ENCODE measurements at places on chromosomes 4 and X.

DNA sequence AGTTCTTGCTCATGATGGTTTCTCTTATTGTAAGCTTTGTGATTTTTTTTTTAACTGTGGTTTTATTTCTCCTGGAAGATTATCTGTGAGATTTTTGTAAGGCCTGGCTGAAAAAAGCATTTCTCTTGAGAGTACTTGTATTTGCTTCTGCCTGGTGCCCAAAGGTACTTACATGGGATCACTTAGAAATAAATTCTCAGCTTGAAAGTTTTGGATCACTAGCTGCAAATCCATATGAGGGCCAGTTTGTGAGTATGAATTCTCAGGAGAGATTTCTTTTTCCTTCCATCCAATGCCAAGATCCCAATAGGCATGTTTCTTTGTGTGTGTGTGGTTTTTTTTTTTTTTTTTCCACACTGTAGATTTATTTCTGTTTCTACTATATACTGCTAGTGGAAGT, 1884.7 kb upstream of the PCDH7 start:
- DNase-seq, result no peak

DNA sequence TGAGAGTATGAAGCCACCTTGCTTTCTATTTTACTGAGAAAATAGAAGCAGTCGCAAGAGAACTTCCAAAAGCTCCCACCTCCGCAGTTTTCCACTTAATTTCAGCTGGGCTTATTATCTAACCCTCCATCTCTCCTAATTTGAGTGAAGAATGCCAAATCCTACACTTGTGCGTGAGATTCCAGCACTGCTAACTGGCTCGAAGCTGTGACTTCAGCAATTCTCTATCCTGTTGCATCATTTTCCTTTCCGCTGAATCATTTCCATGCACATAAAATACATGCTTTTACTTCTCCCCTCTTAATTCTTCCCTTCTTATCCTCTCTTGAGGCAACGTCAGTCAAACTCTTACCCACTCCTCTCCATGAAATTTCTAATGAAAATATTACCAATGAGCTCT, 189.5 kb downstream of the GASK1B start:
- no peak for DNase-seq

- no peak for DNase-seq
These were observed 15.5 kb upstream of the CYLC1 start for GRCh38 chrX:83845397-83845796.

DNA sequence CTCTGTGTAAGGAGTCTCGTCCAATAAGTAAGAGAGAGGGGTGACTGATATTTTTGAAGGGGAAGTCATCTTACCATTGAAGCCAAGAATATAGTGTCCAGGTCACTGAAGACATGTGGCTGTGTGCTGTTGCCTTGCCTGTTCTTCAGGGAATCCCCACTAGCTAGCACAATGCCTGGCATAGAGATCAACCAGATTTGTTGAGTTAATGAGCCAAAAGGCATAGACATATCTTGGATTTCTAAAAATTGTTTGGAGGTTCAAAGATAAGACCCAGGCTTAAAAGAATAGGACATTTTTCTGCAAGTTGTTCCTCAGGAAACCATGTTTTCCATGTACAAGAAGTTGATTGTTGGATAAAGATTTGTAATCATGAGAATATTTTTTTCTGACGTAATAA, 119.3 kb upstream of the DKK2 start:
- no peak for DNase-seq

GRCh38 chr4:119210775-119211174, 1.7 kb upstream of the USP53 start:
- DNase-seq, result no peak

DNA sequence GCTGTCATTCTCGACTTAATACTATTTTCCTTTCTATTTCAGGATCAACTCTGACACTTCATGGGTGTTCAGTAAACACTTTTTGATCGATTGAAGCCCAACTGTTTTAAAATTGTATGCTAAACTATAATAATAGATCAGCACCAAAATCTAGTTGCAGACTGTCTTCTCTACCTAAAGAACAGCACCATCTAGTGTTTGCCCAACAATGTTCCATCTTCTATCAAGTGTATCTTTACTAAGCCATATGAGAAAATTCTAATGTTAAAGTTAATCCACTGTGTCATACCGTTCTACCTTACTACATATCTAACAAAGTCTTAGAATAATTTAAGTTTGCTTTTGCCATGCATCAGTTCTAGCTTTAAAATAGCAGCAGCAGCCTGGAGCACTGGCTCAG, 113.0 kb upstream of the PRDX4 start:
- DNase-seq, result no peak

- DNase-seq, result no peak
These were observed 5.3 kb upstream of the PAPSS1 start for GRCh38 chr4:107725281-107725859.

- peak; percentile 75 for DNase-seq
These were observed 66.1 kb downstream of the TNIP2 start for GRCh38 chr4:2689825-2690700.

GRCh38 chrX:21933077-21933476, 7.4 kb upstream of the SMS start:
- DNase-seq, result no peak

GRCh38 chrX:136268051-136269048, 17.1 kb upstream of the MAP7D3 start:
- DNase-seq, result peak; percentile 35

DNA sequence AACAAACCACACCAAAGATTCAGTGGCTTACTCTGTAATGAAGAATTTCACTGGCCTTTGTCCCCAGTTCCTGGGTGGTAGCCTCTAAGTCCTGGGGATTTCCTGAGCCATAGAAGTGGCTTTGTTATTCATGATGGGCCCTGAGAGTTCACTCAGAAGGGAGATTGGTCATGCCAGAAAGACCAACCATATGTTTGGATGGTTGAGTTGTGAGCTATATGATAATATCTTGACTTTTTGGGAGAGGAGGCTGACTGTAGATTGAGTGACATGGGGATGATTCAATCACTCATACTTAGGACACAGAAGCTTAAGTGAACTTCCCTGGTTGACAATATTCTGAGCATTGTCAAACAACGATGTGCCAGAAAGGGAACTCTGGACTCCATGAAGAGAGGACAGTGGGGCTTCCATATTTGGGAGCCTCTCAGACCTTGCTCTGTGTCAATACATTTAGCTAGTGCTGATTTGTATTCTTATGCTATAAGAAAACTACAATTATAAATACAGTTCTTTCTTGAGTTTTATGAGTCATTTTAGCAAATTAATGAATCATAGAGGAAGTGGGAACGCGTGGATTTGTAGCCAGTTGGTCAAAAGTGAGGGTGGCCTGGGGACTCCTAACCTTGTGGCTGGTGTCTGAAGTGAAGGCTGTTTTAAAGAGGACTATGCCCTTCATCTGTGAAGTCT, 392.0 kb downstream of the GBA3 start:
- no peak for DNase-seq

- DNase-seq, result no peak
These were observed 1.2 kb upstream of the FSTL5 start for GRCh38 chr4:162164906-162165510.

GRCh38 chr4:86401826-86402225, 42.0 kb upstream of the MAPK10 start:
- DNase-seq, result no peak

DNA sequence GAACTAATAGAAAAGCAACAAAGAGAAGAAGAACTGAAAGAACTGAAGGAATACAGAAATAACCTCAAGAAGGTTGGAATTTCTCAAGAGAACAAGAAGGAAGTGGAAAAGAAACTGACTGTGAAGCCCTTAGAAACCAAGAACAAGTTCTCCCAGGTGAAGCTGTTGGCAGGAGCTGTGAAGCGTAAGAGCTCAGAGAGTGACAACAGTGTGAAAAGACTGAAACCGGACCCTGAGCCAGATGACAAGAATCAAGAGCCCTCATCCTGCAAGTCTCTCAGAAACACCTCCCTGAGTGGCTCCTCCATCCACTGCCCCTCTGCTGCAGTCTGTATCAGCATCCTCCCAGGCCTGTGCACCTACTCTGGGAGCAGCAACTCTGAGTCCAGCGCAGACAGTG, 8.4 kb upstream of the FHDC1 start:
- no peak for DNase-seq

- DNase-seq, result no peak
These were observed 25.8 kb downstream of the GAB1 start for GRCh38 chr4:143362349-143363046.

- DNase-seq, result no peak
These were observed 6.7 kb upstream of the PLAC8 start for GRCh38 chr4:83121246-83121645.

DNA sequence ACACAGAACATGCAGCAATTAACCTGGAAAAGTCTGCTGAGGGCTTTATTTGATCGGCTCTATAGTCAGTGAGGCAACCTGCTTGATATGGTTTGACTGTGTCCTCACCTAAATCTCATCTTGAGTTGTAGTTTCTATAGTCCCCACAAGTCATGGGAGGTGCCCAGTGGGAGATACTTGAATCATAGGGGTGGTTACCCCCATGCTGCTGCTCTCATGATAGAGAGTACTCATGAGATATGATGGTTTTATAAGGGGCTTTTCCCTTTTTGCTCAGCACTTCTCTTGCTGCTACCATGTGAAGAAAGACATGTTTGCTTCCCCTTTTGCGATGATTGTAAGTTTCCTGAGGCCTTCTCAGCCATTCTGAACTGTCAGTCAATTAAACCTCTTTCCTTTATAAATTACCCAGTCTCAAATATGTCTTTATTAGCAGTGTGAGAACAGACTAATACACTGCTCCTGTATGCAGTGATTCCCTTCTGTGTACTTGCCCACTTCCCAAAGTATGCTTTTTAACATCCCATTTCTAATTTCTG, 78.2 kb downstream of the NPFFR2 start:
- no peak for DNase-seq

GRCh38 chr4:95118497-95118896, 360.7 kb downstream of the BMPR1B start:
- no peak for DNase-seq

- peak; percentile 76 for DNase-seq
These were observed at the start of gene SPIN4 for GRCh38 chrX:63350941-63351616. SPIN4 (minus strand) TSS chrX:63351332; CDS start chrX:63350819, 513 bp downstream.

DNA sequence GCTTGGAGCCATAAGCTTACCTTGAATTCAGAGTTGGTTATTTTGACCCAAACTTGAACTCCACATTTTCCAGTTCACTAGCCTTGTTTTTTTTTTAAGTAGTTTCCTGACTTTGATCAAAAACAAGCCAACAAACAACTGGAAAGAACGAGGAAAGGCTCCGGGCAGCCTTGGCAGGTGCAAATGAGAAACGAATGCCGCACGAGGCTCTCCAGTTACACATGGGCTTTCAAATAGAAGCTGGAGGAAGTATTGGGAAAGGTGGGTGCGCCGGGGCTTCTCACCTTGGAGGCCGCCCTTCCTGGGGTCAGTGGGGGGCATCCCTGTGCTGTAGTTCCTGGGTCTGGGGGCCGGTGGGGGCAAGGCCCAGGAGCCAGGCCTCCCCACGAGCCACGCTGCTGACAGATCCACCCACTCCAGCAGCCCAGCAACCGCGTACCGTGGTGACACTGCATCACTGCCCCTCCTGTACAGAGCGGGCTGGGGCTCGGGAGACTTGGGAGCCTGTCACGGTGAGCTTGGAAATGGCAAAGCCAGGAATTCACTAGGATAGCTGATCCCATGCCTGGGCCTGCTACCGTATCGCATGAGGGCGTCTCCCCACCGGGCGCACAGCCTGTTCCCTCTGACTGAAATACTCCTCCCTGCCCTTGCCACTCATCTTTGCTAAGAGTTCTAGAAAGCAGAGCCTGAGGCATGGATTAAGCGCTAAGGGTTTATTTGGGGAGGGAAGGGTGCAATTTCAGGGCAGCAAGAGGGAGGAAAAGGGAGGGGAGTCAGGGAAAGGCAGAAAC, 50.9 kb upstream of the ADRA2C start:
- DNase-seq, result peak; percentile 6

- DNase-seq, result no peak
These were observed 195.1 kb downstream of the MAGEB5 start for GRCh38 chrX:26411045-26411444.

DNA sequence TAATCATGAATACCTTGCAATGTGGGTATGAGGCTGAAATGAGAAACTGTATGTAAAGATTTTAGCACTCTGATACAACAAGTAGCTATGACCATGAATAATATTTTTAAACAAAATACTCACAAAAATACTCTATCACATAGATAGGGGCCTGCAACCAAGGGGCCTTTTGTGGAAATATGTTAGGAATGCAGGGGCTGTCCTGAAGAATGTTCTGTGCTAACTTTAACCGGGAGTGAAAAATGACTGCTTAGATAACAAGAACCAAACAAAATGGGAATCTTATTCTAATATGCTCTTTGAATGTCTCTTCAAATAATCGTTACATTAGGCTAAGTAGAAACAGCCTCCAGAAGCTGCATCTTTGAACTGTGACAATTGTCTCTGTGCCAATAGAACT, 37.9 kb upstream of the GYPA start:
- no peak for DNase-seq

GRCh38 chr4:13888112-13888511, 260.6 kb upstream of the BOD1L1 start:
- DNase-seq, result no peak

GRCh38 chrX:151384807-151385206, 12.2 kb upstream of the VMA21 start:
- DNase-seq, result no peak

- DNase-seq, result no peak
These were observed 2.2 kb downstream of the NEXMIF start for GRCh38 chrX:74922922-74923543.

- DNase-seq, result no peak
These were observed 84.5 kb downstream of the GATB start for GRCh38 chr4:151676301-151676700.

DNA sequence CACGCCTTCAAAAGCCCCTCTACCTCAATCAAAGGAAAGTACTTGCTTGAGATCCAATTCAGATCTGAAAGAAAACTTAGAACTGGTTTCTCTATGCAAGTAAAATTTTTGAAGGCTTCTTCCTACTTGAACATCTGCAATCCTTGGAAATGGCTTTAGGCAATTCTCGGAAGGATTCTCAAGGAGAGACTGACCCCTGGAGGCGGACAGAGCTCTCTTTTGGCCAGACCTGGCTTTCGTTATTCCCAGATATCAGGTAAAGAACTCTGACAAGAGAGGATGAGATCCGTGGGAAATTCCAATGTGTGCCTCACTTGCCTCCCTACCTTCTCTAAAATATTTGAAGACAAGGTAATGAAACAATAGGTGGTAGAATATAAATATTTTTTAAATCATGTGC, 670.3 kb upstream of the FAM241A start:
- DNase-seq, result no peak

GRCh38 chrX:101619364-101619763, 1.6 kb upstream of the ARMCX6 start:
- DNase-seq, result no peak

DNA sequence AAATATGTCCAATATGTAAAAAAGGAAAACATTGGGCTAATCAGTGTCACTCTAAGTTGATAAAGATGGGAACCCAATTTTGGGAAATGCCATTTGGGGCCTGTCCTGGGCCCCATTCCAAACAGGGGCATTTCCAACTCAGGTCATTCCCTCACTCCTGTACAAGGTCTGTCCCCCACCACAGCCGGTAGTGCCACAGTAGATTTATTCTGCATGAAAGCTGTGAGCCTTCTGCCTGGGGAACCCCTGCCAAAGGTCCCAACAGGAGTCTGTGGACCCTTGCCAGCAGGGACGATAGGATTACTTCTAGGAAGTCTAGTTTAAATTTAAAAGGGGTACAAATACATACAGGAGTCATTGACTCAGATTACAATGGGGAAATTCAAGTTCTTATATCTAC, 317.6 kb upstream of the GNPDA2 start:
- DNase-seq, result no peak

All from CD4-positive, alpha-beta T cell treated with Interleukin-15 for 1 hour (primary cell).